Lower leg skin (tissue), 4 donors: ENCODE measurements at places on chromosomes 1 and 21. TPM values are rescaled to one million over a fixed set of nuclear protein-coding genes. Genes with fewer than 3 reads are reported as not detected.

C2CD4D gene
- total RNA-seq, result 2.3 TPM

MXRA8 gene
- 34.4 TPM for total RNA-seq

COL24A1 gene
- total RNA-seq, result 0.57 TPM

NDC1 gene
- 12.2 TPM for total RNA-seq

KLHDC9 gene
- 2.9 TPM for total RNA-seq

OR2L13 gene
- total RNA-seq, result not detected

CAPZB gene
- 124 TPM for total RNA-seq

OLFML2B gene
- 3.5 TPM for total RNA-seq

KCNE2 gene
- total RNA-seq, result not detected

SPAG17 gene
- total RNA-seq, result not detected

KRTAP12-2 gene
- 17.5 TPM for total RNA-seq

GSTM5 gene
- total RNA-seq, result 1.9 TPM

GJC2 gene
- 3.3 TPM for total RNA-seq

DMBX1 gene
- total RNA-seq, result 0.12 TPM

DNA sequence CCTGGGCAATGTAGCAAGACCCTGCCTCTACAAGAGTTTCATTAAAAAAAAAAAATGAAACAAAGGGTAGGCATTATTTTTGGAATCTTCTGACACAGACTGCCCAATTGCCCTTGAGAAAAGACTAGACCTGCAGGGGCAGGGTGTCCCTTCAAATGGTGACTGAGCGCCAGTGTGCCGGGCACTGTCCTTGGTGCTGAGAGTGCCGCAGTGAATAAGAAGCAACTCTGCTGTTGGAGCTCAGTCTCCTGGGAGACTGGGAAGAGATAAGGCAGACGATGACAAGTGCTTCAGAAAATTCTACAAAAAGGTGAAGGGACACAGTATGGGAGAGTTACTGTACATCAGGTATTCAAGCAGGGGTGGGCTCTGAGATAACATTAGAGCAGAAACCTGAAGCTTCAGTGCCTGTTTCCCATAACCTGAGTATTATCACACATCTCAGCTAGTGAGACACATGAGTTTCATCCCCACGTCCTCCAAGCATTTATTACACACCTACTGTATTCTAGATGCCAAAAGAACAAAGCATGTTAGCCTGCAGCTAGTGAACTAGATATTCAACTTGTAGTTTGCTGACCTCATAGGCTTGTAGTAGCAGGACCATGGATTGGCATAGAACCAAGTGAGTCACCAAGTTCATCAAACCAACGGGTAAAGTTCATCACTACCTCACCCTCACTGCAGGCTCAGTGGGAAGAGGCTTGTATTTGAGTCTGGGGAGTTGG, 18.4 kb upstream of the RPL11 start:
- no peak for DNase-seq

DNA sequence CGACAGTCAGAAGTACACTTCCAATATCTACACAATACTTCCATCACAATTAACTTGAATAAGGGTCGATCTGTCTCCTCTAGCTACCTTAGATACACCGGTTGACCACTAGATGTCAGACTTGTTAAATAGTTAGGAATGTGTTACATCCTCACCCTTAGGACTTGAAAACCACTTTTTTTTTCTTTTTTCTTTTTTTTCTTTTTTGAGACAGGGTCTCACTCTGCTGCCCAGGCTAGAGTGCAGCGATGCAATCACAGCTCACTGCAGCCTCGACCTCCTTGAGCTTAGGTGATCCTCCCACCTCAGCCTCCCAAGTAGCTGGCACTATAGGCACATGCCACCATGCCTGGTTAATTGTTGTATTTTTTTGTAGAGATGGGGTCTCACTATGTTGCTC, 120.4 kb upstream of the GREM2 start:
- no peak for DNase-seq

GRCh38 chr1:89490389-89490788, 34.2 kb upstream of the LRRC8B start:
- DNase-seq, result no peak

DNA sequence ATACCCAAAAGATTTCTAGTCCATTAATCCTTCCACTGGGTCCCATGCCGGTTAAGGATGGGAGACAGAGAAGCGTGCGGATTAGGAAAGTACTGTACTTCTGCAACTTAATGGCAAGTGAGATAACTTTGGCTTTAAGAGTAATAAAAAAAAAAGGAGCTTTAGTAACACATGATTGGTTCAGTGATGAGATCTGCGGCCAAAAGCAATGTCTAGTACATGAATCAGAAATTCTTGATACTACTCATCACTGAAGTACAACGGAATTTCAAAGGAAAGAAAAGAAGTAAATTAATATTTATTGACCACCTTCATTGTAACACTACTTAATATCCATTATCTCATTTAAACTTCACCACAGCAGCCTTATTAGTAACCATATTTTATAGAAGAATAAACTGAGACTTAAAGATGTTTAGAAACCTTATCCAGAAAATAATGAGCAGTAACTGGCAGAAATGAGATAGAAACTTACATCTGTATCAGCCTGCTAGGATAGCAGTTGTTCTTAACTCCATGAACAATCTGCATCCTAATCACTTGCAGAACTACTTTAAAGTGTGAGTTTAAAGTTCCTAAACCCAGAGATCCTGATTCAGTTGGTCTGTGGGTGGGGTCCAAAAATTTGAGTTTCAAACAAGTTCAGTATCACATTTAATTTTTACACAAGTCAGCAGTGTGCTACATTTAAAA, 14.1 kb upstream of the NUF2 start:
- no peak for DNase-seq

DNA sequence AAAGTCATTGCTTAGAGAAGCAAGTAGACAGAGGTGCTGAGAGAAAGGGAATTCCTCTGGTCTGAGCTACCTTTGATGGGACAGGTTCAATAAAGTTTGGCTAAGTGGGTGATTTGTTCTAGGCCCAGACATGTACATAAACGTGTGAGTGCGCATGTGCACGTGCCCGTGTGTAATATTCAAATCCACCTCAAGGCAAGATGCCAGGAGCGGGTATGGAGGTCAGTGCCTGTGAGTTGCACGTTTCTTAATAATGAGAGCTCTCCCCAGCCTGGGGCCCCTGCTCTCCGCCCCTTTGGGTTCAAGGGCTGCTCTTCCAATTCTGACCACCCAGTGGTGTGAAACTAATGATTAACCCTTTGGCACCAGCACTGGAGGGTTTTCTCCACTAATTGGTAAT, 53.8 kb upstream of the LMO4 start:
- DNase-seq, result no peak

DNA sequence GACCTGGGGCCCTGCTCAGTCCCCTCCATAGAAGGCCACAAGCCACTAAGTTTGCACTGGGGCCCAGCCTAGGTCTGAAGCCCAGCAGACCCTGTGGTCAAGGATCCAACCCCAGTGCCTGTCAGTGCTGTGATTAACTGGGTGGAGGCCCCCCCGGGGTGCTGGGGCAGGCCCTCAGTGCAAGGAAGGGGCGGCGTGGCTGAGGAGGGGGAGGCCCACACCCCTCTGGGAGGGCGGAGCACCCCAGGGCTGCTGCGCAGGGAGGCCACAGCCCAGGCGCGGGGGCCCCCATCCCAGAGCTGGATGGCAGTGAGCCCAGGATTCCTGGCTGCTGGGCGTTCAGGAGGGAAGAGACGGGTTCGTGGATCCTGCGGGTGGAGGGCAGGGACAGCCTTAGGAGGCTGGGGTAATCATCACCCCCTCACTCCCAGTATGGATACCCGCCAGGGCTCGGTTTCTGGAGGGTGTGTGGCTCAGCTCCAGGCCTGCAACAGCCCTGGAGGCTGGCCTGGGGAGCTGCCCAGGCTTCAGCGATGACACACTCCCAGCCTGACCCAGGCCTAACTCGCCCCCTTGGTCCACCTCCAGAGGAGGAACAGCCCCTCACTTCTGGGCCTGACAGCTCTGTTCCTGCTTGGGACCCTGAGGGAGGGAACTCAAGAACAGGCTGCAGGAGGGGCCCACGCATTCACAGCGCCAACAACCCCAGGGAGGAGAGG, 890 bp downstream of the GJC2 start:
- DNase-seq, result no peak

- DNase-seq, result peak; percentile 92
Measured at GRCh38 chr1:112714313-112715263, 544 bp downstream of the PPM1J start.

DNA sequence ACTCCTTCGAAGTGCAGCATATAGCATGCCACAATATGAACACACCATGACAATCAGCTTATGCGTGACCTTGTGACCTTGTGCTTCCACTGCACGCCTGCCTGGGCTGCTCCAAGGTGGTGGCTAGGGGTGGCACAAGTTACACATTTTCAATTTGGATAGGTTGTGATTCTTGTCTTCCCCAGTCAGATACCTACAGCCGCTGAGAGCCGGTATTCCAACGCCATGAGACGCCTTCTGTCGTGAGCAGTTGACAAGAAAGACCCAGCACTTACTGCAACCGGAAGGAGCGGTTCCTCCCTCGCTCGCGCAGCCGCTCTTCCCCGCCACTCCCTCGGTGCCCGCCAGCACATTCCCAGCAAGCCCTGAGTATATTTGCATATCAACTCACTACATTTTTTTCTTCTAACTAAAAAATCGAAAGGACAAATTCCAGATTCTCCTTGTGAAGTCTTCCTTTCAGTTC, 359 bp upstream of the RNU11 start:
- DNase-seq, result peak; percentile 90

DNA sequence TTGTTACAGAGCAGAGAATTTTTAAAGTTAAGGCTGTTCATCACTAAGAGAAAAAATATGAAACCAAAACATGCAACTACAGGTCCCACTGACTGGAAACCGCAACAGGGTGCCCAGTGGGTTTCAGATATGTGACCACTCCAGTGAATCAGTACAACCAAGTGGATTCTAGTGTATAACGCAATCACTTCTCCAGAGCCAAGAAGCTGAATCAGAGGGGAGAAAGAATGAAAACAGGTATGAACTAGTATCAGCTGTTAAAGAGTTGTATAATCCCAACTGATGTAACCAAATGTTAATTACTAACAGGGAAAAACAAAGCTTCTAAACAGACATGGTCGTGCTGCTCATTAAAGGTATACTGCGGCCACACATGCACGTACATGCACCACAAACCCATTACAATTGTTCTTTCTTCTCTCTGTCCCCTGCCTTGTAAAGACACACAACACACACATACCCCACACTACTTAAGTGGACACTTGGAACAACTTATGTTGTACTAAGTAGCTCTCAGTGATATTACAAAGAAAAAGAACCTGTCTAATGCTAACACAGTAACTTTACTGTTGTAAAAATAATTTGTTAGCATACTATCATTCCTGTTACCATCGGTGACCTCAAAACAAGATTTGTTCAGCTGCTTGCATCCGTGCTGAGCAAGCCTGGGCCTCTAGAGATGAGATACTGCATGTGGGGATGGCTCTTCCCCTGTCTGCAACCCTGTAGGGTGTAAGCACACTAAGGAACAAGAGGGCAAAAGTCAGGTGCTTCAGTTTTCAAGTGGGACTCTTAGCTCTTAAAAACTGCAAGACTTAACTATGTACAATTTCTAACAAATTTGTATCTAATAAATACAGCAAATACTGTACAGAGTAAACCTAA, 74.2 kb downstream of the PTPN14 start:
- DNase-seq, result no peak

- DNase-seq, result peak; percentile 82
Measured at GRCh38 chr1:42929434-42930177, 29.1 kb downstream of the SLC2A1 start.

GRCh38 chr1:37399205-37399604, 75.2 kb upstream of the ZC3H12A start:
- no peak for DNase-seq

- no peak for DNase-seq
Measured at GRCh38 chr1:190000365-190000872, 477.2 kb downstream of the BRINP3 start.

GRCh38 chr1:119139403-119139802, 1.1 kb downstream of the WARS2 start:
- no peak for DNase-seq

DNA sequence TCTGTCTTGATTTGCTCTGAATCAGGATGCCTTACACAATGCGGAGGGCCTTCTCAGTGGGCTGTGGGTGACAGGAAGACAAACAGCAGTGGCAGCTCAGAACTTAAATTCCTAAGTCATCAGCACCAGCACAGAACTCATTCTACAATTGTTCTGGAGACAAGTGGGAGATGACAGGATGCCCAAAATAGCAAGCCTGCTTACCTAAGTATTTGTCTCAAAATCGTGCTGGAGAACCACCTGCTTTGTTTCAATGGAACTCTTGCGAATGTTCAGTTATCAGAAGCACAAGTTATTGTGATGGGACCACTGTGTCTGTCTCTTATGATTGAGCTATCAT, 76.1 kb downstream of the VCAM1 start:
- DNase-seq, result no peak

GRCh38 chr1:48216941-48217340, 5.6 kb upstream of the SLC5A9 start:
- no peak for DNase-seq

DNA sequence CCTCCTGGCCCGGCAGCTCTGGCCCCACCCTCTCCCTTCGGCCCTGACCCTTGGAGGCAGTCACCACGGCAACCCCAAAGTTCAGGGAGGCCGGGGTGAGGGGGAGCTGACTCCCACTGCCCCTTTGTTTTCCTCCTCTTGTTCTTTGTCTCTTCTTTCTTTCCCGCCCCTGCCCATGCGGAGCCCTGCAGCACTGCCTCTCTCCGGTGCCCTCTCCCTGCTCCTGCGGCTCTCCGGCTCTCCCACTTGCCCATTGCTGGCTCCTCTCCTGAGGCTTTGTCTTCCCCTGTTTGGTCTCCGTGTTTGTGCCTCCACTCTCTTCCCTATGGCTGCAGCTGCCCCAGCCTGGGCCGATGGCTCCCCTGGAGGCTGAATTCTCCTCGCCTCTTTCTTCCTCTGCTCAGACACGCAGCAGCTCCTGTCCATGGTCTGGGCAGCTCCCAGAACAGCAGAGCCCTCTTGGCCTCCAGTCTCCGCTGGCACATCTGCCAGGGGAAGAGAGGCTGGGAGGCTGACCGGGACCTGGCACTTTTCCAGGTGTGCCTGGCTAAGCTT, 5.8 kb downstream of the CELSR2 start:
- no peak for DNase-seq

DNA sequence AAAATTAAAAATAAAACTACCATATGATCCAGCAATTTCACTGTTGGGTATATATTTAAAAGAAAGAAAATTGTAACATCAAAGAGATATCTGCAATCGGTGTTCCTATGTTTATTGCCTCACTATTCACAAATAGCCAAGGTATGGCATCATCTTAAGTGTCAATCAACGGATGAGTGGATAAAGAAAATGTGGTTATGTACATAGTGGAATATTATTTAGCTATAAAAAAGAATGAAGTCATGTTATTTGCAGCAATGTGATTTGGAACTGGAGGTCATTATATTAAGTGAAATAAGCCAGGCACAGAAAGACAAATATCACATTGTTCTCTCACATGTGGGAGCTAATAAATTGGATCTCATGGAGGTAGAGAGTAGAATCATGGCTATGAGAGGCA, 76.3 kb downstream of the RD3 start:
- no peak for DNase-seq
